ENCODE measurements at places on chromosomes 2 and 18.

- peak; percentile 75 for DNase-seq
Observed at GRCh38 chr2:113370478-113371091, 66.9 kb upstream of the ZNG1B start.

DNA sequence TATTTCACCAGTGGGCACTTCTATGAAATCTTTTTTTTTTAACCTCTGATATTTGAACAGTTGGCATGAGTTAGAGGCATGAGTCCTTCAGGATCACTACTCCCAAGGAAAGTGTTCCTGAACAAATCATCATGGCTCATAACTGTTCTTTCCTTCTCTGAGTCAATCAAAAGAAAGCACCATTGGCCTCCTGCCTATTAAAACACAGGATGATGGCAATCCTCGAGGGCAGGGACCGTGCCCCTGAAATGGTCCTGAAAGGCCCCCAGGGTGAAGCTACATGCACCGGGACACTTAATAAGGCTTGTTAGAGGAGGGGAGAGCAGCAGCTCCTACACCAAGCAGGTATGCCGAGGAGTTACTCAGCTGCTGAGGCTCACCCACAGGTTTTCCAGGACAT is 43.5 kb downstream of the SLC14A2 start:
- DNase-seq, result no peak

GRCh38 chr2:158487419-158487818 is 30.7 kb downstream of the PKP4 start:
- no peak for DNase-seq

DNA sequence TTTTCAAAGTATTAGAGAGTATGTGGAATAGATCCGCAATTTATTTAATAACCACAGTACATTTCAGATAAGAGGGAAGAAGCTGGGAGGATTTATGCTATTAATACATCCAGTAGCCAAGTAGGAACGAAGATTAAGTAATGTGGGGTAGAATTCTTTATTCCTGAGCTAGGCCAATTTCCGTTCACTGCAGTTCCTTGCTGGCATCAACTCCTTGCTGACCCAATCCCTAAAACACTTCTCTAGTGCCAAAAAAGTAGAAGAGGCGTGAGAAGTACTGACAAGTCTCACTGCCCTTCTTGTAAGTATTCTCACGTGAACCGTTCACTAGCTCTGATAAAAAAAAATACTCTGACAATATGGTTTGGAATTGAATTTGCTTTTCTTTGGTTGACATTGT is 211.4 kb downstream of the EPHA4 start:
- DNase-seq, result no peak

GRCh38 chr2:42769583-42770287 is 5.8 kb upstream of the OXER1 start:
- no peak for DNase-seq

- no peak for DNase-seq
Observed at GRCh38 chr2:54403512-54404238, 52.5 kb upstream of the SPTBN1 start.

DNA sequence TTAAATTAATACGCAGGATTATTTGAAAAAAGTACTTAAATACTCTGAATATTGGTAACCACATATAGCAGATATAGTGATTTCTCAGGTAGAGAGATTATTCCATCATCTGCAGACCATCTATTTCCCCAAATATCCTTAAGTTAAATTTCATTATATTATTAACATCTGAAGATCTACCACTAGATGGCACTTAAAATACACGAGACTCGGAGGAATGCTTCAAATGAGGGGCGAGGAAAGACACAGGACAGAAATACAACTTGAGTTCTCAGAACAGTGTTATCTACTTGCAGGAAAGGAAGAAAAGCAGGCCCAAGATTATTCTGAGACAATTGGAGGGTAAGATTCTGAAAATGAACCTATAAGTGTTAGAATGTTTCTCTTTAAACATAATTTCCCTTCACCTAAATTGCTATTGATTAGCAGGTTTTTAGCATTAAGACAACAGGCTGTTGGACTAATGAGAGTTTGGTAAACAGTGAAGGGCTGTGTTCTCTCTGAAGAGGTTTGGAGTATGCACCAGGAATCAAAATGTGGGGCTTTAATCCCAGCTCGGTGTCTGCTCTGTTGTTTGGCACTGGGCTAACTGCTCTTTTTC is 76.9 kb upstream of the GCFC2 start:
- DNase-seq, result peak; percentile 3

DNA sequence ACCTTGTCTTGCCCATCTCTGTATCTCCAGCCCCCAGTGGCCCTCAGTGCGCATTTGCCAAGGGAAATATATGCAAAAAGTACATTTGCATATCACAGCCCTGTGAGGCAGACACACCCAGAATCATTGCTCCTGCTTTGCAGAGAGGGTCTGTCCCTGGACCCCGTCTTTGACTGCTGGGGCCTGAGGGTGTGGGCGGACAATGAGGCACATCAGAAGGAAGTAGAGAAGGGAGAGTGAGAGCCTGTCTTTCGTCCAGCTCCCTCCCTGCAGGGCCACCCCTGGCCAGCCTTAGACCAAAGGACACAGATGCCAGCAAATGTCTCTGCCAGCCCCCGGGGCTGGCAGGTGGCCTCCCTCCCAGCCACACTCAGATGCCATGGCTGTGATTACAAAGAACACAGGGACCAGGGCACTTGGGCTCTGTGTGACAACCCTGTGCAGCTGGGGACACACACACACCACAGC is 516.2 kb upstream of the MYT1L start:
- DNase-seq, result no peak

- DNase-seq, result no peak
Observed at GRCh38 chr2:163734401-163734800, 1.4 kb downstream of the FIGN start.

- no peak for DNase-seq
Observed at GRCh38 chr2:240519396-240520129, 38.2 kb downstream of the ANKMY1 start.

- no peak for DNase-seq
Observed at GRCh38 chr2:240443891-240444301, 8.4 kb downstream of the GPC1 start.

GRCh38 chr2:112293636-112294401 is 18.4 kb downstream of the ZC3H6 start:
- no peak for DNase-seq

DNA sequence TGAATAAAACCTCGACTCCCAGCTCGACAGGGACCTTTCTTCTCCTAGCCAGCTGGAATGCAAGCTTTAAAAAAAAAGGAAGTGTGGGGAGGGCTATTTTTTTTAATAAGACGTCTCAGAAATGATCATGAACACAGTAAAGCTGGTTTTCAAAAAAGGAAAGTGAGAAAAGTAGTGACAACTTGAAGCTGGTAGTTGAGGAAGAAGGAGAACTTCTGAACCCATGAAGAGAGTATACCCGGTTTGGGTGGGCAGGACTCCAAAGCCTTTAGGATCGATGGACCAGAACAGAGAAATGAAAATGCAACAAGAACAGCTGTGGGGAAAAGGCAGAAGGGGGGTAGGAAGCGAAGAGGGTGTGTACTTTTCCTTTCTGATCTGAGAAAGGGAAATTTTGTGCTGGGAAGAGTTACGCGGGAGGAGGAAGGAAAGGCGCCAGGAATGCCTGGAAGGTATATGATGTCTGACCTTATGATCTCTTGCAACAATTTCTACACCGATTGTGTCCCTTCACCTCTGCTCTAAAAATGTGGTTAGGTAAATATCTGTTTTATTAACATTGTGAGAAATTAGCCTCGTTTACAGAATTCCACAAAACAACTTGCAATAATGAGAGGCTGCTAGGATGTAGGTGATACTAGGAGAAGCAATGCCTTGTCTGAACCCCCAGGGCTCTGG is 22.6 kb upstream of the CYP1B1 start:
- no peak for DNase-seq

DNA sequence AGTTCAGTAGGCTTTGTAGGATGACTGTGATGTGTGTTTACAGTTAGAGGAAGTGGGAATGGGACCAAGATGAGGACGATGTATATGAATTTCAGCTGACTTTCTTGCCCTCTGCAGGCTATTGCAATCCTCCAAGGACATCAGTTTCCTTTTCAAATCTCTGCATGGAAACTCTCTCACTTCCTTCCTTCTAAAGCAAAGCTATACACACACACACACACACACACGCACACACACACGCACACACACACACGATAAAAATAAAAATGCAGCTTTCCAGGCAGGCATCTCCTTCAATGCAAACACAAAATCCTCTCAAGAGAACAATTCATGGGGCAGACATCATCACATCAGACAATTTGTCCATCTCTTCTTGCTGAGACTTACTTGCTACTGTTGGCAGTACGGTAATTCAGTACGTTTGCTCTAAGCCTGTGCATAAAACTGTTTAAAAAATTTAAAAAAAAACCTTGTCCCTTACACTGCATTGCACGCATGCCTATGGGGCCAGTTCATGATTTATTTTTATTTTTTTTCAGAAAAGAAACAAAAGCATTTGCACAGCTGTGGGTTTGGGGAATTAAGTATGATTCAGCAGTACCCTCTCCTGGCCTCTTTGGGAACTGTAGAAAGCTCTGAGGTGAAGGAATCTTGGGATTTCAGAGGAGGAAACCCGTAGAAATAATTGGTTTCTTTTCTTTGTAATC is 27.1 kb upstream of the ICOS start:
- peak; percentile 54 for DNase-seq

DNA sequence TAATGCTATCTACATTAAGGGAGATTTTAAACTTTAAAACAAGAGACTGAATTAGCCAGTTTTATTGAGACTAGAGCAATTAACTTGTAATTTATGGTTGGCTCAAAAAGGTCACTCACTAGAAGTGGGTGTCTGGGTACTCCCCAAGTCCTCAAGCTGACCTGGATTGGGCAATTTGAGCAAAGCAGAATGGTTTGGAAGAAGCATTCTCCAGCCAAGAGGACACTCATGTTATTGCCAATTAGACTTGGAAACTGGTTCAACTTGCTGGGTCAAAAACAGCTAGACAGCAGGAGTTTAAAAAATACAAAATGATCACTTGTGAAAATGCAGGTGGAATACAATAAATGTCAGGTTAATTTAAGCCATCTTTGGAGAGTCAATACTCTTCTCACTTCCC is 29.5 kb upstream of the MYO1B start:
- no peak for DNase-seq

- no peak for DNase-seq
Observed at GRCh38 chr2:67135208-67135607, 261.9 kb upstream of the ETAA1 start.

GRCh38 chr2:58558881-58559280 is 317.8 kb upstream of the FANCL start:
- no peak for DNase-seq

DNA sequence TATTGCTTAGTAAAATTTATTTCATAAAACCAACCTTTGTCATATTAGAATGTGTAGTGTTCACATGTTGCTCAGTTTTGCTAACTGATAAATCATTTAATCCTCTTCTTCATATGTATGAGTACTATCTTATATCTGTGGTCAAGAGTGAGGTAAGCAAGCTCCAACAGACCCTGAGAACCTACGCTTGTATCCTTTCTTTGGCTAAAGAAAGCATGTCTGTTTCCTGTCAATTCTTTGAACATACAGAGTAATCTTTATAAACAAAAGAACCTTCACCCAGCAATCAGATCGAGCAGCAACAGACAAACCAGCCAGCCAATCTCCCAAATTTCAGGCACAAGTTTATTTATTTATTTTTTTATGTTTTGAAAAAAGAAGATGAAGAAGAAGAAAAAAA is 6.4 kb downstream of the ADCYAP1 start:
- DNase-seq, result no peak

DNA sequence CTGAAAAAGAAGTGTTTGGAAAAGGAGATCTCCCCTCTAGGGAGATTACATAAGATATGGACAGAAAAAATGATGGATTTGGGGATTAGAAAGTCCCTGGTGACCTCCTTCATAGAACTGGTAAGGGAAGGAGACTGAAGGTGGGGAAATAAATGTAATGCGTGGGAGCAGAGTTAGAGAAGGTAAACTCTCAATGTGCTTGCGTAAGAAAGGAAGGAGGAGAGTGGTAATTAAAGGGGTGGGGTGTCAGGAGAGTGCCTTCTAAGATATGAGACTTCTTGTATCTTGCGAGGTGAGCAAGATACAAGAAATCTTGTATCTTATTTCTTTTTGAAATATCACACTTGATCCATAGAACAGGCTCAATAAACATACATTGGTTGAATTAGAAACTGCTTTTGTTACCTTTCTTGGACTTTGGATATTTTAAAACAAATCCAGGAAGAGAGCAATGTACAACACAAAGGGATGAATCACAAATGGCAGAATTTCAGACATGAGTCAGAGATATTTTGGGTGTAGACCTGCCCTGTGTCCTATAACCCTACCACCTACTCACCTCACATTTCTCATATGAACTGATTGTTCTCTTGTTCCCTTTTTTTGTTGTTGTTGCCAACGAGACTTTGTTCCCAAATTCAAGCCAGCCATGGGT is 342.4 kb downstream of the INSIG2 start:
- no peak for DNase-seq

GRCh38 chr2:23485841-23486683 is 101.1 kb downstream of the KLHL29 start:
- DNase-seq, result no peak

- DNase-seq, result no peak
Observed at GRCh38 chr2:222606306-222606705, 49.6 kb downstream of the FARSB start.

- DNase-seq, result no peak
Observed at GRCh38 chr2:119692954-119693353, 14.0 kb downstream of the TMEM177 start.

DNA sequence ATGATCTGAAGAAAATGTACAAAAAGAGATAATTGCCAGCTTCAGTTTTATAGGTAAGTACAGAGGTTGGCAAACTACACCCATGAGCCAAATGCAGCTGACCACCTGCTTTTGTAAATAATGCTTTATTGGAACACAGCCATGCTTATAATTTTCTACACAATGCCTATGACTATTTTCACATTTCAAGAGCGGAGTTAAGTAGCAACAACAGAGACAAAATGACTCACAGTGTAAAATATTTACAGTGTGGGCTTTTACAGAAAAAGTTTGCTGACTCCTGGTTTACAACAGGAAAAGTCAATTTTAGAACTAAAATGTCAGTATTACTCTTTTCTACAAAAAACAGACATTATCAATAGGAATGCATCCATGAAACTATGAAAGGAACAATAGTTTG is 26.0 kb downstream of the CWC22 start:
- no peak for DNase-seq

- no peak for DNase-seq
Observed at GRCh38 chr2:200319548-200320337, 13.2 kb downstream of the SPATS2L start.

DNA sequence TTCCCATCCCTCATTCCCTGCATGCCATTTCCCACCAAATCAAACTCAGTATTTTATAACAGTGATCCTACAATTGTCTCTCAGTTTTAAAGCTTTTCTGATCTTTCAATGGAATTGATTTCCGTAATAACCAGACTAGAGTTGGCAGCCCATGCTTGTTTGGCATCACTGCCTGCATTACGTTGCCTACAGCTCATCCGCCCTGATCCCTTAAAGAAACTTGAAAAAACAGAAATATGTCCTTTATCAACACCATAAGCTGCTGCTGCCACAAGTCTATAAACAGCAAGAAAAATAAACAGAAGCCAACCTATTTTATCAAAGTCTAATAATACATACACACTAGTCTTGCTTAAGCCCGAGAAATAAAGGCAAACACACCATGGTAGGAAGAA is 331.0 kb downstream of the METTL4 start:
- no peak for DNase-seq

GRCh38 chr18:24395049-24395795 is 2.4 kb downstream of the OSBPL1A start:
- DNase-seq, result no peak
